ENCODE measurements at places on chromosomes 16 and 17. TPM values are rescaled to one million over a fixed set of nuclear protein-coding genes. Genes with fewer than 3 reads are reported as not detected.

The ACE gene
- total RNA-seq = 1.6 TPM

The KRT12 gene
- not detected for total RNA-seq

The SDK2 gene
- 2.3 TPM for total RNA-seq

The TNFRSF17 gene
- total RNA-seq = not detected

The FOXL1 gene
- total RNA-seq = not detected

The PIRT gene
- not detected for total RNA-seq

The CCL22 gene
- 0.52 TPM for total RNA-seq

The PRSS53 gene
- total RNA-seq = 5.3 TPM
